Forelimb muscle (tissue), 1 donor: ENCODE measurements at places on chromosomes 7 and 10.

GRCh38 chr10:128870830-128871597 is 596.0 kb upstream of the MGMT start:
- no peak for DNase-seq

GRCh38 chr7:2999078-2999500 is 44.6 kb downstream of the CARD11 start:
- DNase-seq, result no peak

- DNase-seq, result no peak
These were observed 81.3 kb downstream of the GRID1 start for GRCh38 chr10:86285136-86285790.

DNA sequence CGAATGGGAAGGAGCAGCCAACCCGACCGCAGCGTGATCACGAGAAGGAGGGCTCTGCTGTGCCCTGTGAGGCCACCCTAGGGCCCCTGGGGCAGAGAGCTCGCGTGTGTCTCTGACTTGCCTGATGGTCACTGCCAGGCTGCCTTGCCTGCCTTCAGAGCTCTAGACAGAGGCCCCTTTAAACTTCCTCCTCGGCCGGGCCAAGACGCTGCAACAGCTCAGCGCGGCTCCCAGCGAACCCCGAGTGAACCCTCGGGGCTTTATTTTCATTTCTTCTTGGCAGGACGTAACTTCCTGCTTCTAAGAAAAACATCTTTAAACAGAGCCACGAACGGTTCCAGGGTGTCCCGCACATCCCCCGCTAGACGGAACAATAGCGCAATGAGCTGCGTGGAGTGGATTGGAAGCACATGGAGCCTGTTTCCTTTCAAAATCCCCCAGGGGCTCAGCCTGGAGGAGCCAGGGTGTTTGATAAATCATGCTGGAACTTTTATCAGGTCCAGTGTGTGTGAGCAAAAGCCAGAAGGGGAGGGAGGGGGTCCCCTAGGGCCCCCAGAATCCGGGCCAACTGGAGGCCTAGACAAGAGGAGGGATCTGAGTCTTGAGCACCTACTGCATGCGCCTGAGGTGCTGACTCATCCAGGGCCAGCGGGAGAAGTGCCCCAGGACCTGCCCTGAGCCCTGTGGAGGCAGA is 134.1 kb upstream of the GDF10 start:
- DNase-seq, result peak; percentile 69

DNA sequence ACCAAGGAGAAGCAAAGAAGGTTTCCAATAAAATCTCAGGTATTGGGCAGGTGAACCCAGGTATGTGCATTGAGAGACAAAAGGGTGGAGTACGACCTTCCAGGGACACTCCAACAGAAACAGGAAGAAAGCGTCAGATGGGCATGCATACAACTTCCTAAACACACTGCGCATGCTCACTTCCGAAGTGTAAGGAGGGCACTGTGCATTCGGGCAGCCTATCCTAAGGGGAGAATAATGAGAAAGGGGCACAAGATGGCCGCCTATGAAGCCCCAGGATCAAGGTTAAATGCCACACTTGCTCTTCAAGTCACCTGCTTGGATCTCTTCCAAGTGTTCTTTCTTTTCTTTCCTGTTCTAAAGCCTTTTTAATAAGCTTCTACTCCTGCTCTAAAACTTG is 39.4 kb upstream of the PRSS1 start:
- DNase-seq, result no peak
